ENCODE measurements at places on chromosomes 5 and 9.

DNA sequence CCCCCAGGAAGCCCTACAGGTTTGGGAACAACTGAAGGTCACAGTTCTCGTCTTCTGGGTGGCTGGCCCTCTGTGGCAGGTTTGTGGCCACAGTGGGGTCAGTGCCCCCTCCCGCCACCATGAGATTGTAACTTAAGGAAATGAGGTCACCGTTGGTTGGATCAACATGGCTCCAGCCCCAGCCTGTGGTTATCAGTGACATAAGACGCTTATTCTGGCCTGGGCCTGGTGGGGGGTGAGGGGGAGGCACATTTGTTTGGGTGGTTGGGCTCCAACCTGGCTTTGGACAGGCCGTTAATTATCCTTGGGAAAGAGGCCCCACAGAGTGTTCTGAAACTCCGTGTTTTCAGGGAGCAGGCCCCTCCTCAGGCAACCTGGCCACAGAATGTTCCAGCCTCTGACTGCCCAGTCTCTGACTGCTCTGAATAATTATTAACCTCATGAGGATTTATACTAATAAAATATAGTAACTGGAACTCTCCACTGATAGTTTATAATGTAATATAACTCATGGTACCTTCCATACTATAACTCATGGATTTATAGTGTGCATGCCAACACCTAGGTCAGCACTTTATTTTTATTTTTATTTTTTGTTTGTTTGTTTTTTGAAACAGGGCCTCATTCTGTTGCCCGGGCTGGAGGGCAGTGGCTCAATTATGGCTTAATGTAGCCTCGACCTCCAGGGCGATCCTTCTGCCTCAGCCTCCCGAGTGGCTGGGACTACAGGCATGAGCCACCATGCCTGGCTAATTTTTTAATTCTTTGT lies 58.0 kb upstream of the RPL26L1 start:
- DNase-seq, result no peak

- DNase-seq, result peak; percentile 94
Measured at GRCh38 chr5:149002053-149002452, 60.8 kb downstream of the SH3TC2 start.

DNA sequence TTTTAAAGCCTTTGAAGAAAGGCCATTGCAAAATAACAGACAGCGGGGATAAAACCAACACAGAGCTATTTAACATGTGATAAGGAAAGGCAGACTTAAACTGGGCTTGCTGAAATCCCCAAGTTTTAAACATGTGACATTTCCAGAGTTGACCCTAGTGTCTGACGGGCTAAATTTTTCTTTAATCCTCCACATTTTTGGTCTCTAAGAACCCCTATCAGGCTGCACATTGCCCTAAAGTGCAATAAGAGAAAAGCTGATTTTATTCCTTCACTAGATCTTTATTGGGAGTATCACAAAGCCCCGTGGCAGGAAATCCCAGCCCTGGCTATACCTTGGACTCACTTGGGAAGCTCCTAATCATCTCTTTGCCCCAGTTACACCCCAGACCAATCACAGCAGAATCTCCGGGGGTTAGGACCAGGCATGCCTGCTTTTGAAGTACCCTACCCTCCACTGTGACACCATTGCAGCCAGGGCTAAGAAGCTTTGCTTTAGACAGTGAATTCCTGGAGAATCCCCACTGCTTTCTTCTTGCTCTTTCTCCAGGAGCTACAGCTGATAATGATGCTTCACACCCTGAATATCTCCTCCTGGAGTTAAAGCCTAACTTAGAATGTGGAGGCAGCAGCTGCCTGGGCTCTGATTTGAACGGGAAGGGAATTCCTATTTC lies 20.1 kb upstream of the COL15A1 start:
- no peak for DNase-seq

GRCh38 chr9:34662526-34663302 lies at the start of gene CCL27:
CCL27 (minus strand) TSS chr9:34662657; CDS start chr9:34662633, 24 bp downstream.
- no peak for DNase-seq

GRCh38 chr5:137648361-137648760 lies 87.5 kb downstream of the KLHL3 start:
- DNase-seq, result no peak

GRCh38 chr9:135820661-135821060 lies 86.7 kb downstream of the CAMSAP1 start:
- no peak for DNase-seq

GRCh38 chr5:57348376-57349140 lies 134.1 kb downstream of the ACTBL2 start:
- DNase-seq, result no peak

GRCh38 chr5:172123269-172123692 lies 64.7 kb downstream of the STK10 start:
- peak; percentile 87 for DNase-seq

- no peak for DNase-seq
Measured at GRCh38 chr9:23081377-23081776, 634.8 kb downstream of the DMRTA1 start.

DNA sequence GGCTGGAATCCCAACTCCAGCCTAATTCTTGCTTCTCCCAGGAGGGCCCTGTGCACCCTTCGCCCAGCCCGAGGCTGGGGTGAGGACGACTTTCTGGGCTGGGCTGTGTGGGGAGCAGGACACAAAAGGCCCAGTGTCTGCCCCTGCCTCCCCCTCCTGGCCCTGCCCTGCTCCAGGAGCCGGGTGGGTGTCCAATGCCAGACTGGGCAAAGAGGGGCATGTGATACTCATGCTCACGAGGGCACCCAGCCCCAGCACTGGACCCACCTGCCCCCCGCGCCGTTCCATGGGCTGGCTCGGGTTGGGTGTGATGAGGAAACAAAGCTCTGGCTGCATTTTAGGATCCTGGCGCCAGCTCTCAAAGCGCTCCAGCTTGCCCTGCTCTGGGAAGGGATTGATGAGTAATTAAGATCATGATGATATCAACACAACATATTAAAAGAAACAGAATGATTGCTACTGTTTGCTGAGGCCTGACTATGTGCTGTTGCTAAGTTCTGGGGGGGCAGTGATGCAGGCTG lies 30.7 kb downstream of the LHX2 start:
- no peak for DNase-seq

DNA sequence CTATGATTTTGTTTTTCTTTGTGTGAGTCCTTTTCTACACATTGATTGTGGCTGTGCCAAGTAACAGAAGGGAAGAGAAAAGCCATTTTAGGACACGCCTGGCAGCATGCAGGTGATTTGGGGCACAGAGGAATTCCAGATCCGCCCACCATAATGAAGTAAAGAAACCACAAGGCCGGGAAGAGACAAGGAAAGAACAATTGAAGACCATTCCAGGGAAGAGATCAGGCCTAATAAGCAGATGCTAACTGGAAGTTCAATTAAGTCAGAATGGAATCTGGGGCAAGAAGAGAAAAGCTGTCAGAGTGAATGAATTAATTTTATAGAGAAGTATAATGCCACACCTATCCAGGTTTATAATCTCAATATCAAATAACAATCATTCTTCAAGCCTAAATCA lies 110.2 kb upstream of the ISL1 start:
- DNase-seq, result no peak

GRCh38 chr9:101398930-101399642 lies 435 bp downstream of the ZNF189 start:
- no peak for DNase-seq

DNA sequence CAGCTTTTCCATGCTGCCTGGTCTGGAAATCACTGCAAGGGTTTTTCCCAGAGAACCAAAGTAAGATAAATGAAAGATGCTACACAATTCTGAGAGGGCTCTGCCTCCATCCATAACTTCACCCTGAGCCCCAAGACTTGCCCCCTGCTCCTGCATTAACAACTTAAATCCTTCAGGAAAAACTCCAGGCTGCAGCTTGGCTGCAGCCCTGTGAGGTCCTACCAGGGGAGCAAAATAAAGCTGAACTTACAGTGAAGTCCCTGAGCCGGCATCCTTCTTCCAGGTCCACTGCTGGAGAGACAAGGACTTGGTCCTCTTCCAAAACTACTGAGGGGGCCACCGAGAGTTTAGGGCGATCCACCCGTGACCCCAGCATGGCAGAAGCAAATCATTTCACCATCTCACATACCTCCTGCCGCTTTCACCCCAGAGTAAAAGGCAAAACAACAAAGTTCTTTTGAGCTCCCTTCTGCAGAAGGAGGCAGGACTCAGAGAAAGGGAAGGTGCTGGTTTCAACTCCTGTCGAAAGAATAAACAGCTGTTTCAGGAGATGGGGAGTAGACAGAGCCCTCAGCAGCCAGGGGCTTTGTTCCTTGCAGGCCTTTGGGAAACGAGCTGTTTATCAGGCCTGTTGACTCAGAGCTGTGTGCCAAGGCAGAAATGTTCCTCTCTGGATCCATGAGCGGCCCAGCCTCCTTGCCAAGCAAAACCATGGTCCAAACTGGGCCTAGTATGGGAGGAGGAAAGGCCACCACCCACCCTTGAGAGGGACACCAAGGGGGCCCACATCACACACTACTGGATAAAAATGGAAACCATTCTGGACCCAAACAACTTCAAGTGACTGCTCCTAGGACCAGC lies 20.6 kb downstream of the GGTA1 start:
- no peak for DNase-seq

GRCh38 chr5:96984506-96985192 lies 48.8 kb downstream of the LNPEP start:
- no peak for DNase-seq

GRCh38 chr5:109558952-109559351 lies 130.8 kb upstream of the MAN2A1 start:
- no peak for DNase-seq

- no peak for DNase-seq
Measured at GRCh38 chr5:78905084-78905938, 79.8 kb downstream of the ARSB start.

DNA sequence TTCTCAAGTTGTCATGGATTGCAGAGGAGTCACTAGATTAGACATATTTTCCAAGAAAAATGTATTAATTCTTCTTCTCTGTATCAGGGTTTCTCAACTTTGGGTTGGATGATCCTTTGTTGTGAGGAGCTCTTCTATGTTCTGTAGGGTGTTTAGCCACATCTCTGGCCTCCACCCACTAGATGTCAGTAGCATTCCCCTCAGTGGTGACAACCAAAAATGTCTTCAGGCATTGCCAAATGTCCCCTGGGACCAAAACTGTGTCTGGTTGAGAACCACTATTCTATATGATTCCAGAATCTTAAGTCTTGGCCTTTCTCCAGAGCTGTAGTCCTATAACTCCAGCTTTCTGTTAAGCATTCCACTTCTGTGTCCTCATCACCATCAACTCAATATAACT lies 220.9 kb downstream of the KIAA0825 start:
- no peak for DNase-seq

- no peak for DNase-seq
Measured at GRCh38 chr5:168117469-168117868, 174.0 kb upstream of the WWC1 start.

DNA sequence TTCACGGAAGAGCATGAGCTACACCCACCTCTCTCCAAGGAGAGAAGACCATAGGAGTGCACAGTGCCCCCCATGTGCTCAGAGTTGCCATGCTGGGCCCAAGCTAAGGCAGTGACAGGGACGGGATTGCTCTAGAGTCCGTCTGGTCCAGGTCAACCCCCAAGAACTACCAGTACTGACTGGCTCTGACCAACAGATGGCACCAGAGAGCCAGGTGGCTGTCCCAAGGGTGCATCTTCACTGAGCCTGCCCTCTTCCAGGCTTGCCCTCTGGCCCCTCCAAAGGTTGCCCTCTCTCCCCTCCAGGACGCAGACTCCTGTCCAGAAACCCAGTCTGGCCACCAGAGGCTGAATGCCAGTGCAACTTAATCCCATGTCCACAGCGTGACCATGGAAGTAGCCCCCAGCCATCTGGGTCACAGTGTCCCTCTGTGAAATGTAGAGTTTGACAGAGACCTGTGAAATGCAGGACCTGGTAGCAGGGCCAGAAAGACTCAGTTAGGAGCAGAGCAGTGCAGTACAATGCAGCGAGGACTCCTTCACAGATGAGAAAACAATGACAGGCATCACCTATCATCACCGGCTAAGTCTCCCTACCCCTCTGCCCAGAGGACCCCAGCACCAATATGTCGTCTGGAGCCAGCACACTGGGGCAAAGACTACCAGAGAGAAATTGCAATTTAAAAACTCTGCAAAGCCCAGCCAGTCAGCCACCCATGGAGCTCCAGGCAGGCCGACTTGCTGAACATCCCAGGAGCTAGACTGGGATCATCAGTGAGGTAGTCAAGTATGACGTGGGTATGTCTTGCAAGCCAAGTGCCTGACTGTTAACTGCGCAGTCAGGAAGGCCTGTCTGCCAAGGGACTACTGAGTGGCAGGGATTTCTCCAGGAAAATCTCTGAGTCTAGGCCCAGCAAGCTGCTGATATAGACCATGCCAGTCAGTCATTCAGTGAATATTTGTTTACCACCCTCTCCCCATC lies 7.7 kb upstream of the SKP1 start:
- DNase-seq, result peak; percentile 31

GRCh38 chr9:79780559-79780958 lies 208.8 kb downstream of the TLE4 start:
- DNase-seq, result no peak

DNA sequence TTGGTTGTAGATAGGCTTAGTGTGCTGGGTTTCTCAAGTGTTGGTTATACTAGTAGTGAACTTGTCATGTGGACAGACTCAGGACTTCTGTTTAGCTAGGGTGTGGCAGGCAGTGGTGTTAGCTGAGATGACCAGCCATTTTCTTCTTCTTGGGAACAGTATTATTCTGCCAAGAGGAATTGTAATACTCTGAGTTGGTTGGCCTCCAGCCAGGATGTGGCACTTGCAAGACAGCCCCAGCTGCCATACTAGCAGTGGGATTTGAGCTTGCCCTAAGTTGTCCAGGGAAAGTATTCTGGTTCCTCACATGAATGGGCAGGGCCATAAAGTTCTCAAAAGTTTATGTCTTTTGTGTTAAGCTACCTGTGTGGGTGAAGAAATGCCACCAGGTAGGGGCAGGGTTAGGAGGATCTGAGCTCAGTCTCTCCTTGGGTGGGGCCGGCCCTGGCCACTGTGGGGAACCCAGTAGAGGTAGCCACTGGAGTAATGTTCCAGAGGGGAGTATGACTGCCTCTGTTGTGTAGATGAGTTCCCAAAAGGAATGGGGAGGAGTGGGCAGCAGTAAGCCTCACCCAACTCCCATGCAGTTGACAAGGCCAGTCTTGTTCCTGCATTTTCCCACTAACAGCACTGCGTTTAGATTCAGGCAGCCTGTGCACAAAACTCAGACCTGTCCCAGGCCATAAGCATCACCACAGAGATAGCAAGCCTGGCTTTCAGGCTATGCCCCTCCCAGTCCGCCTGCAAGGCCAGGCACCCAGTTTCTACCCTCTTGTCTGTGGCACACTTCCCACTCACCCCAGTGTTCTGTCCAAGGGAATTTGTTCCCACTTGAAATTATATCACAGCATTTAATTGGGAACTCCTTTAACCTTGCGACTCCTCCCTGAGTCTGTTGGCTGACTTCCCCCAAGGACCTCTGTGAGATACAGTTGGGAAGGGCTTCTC lies 250.7 kb downstream of the ANXA1 start:
- no peak for DNase-seq

Data from muscle of back (tissue), 13 donors.